ENCODE measurements at places on chromosomes 4 and X.

DNA sequence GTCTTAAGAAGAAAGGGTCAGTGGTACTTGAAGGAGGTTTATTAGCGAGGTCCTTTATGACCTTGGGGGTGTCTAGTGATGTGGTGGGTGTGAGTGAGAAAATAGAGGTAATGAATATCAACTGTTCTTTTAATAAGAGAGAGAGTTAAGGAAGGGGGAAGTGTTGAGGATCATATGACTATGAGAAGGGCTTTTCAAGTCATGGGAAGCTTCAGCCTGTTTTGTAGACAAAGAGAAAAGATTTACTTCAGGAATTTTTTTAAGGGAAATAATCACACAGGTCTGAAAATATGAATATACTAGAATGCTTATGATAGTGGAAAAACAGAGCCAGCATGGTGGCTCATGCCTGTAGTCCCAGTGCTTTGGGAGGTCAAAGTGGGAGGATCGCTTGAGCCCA lies 41.3 kb upstream of the MTMR1 start:
- no peak for DNase-seq

- DNase-seq, result no peak
Measured at GRCh38 chrX:51747671-51748070, 4.4 kb downstream of the GSPT2 start.

DNA sequence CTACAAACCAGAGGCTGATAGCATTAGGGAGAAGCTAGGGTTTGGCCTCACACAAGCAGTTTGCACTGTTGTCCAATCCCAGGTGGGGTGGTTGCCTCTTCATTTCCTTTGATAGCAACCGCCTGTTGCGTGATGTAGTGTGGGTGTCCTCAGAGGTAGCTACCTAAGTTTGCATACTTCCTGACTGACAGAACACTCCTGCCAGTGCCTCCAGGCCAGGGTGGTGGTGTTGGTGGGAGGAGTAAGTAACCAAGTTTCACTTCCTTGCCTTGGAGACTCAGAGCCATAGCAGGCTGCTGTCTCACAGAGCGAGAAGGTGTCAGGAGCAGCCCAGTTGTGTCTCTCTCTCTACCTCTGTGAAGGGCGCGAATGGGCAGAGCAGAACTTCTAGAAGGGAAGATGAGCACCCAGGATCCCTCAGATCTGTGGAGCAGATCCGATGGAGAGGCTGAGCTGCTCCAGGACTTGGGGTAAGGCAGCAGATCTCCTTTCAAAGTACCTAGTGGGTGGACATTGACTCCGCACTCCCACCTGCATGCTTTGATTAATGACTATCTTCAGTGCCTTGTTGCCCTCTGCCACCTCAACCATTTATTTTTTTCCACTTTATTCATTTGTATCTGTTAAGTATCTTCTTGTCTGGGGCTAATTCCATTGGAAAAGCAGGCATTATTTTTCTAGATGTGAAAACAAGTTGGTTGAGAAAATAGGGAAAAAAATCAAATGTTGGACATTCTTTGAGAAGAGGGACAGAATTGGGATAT lies at the start of gene DAPP1:
TSS of gene DAPP1 (plus strand) at position 283 of the 764 bp plus-strand sequence. CDS start at position 370, 87 bp downstream.
- peak; percentile 80 for DNase-seq

DNA sequence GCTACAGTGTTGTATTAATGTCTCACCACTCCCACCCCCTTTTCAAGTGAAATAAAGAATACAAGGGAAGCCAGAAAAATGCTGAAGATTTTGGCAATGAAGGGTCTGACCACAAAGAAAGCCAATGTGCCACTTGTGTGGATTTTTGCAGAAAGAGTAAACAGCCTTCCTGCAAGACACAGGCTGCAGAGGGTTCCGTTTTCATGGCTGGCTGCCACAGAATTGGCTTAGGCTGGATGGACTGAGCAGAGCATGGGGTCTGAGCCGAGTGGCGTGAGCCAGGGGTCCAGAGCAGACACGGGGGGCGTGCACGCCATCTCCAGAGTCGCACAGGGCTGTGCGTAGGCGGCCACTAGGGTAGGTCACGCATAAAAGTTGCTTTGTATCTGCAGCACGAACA lies 69.2 kb downstream of the MTNR1A start:
- no peak for DNase-seq

DNA sequence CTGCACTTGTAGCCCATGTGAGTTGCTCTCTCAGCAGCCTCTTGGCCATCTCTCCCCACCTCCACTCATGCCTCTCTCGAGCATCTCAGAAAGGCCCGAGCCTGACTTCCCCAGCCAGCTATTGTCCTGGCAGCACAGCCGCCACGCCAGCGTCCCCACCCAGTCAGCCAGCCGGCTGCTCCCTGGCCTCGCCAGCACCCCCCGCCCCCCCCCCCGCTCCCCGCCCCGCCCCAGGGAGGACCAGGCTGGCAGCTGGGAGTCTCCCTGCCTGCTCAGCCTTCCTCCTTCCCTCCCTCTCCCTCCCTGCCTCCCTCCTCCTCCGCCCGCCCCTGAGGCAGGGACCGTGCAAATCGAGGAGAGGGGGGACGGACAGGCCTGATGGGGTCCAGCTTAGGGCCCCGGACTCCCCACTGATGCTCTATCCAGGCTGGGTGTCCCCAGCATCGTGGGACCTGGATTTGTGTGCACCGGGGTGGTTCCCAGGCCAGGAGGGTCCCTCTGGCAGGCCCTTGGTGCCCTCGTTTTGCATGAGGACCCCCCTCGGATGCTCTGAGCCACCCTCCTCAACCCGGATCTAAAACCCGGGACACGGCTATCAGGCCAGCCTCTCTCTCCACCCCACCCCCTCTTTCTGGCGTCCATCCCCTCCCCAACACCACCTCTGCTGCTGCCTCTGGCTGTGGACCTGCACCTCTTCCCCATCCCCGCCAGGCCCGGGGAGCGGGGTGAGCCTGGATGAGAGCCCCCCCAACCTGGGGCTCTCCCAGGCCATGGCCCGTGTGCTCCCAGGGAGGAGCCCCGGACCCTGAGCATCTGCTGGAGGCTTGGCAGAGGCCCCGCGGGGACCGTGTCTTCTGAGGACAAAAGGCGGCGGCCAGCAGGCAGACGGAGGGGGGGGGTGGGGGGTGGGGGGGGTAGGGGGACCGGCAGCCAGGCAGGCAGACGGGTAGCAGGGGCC lies at the start of gene GPR173:
TSS of gene GPR173 (plus strand) at position 621 of the 958 bp plus-strand sequence. CDS start 27,833 bp downstream, outside the sequence.
- no peak for DNase-seq

- DNase-seq, result no peak
Measured at GRCh38 chr4:2075987-2076907, 17.1 kb downstream of the NAT8L start.

- DNase-seq, result no peak
Measured at GRCh38 chr4:6222761-6223292, 22.5 kb upstream of the JAKMIP1 start.

GRCh38 chrX:71622032-71622575 lies 3.8 kb upstream of the CXCR3 start:
- no peak for DNase-seq

DNA sequence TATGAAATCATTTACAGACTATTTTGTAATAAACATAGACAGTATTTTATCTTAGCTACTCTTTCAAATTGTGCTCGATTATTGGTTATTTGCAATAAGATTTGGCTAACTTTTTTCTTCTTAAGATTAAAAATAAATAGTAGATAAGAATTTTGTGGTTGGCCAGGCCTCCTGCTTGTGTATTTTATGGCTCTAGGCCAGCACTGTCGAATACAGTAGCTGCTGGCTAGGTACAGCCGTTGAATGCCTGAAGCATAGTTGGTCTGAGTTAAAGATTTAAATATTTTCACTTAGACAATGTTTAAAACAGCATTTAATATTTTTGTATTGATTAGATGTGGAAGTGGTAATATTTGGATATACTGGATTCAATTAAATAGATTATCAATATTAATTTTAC lies 481.0 kb downstream of the SPRY1 start:
- DNase-seq, result no peak

GRCh38 chr4:163164591-163164990 lies 2.1 kb downstream of the NAF1 start:
- no peak for DNase-seq

GRCh38 chrX:125306335-125306866 lies 13.3 kb upstream of the TEX13C start:
- no peak for DNase-seq

GRCh38 chr4:25198713-25199112 lies 35.1 kb upstream of the PI4K2B start:
- DNase-seq, result no peak

- DNase-seq, result no peak
Measured at GRCh38 chr4:11881947-11882346, 453.3 kb upstream of the HS3ST1 start.

DNA sequence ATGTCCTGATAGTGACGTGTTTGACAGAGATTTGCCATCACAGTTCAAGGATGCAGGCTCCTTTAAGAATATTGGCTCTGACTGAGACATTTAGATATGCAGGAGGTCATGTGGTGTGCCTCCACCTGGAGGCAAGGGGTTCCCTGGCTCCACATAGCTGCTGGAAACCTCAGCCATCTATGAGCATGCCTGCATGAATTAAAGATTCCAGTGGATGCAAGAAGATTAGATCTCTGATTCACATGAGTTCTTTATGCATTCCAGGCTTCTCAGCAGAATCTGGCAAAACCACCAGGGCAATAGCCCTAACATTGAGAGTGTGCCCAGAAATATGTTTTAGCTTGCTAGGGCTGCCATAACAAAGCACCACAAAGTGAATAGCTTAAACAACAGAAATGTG lies 298.5 kb upstream of the AADAT start:
- no peak for DNase-seq

GRCh38 chr4:182645511-182645910 lies 271.7 kb downstream of the DCTD start:
- DNase-seq, result no peak

DNA sequence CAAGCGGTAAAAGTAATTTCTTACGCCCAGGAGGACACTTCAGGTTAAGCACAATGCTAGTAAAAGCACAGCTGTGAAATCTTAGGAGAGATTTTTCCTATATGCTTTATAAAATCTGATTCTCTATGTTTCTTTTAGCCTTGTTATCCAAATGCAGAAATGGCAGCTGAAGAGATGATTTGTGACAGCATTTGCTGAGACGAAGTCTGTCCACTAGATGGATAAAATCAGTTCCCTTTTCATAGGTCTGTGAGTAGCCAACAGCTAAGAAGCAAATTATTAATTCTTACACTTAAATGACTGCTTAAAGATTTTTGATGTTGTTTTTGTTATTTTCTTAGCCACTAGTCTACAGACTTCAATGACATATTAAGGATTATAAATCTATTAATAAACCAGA lies 5.3 kb downstream of the GPM6A start:
- no peak for DNase-seq

DNA sequence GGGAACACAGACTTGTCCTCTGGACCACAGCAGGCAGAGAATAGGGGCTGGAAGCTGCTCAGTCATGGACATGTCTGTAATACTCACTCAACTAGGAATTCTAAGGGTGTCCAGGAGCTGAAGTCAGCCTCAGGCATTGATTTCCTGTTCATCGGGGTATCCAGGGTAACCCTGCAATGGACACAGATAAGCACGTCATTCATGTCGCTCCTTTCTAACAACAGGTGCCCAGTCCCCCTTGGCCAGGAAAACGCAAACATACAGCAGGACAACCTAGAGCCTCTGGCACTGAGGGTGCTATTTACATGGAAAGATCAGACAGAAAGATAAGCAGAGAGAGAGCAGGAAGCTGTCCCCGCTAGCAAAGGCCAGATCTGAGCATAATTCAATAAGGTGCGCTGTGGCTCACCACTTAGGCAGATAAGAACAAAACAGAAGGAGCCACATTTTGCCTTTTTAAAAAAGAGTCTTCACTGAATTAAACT lies 21.3 kb downstream of the QDPR start:
- no peak for DNase-seq

DNA sequence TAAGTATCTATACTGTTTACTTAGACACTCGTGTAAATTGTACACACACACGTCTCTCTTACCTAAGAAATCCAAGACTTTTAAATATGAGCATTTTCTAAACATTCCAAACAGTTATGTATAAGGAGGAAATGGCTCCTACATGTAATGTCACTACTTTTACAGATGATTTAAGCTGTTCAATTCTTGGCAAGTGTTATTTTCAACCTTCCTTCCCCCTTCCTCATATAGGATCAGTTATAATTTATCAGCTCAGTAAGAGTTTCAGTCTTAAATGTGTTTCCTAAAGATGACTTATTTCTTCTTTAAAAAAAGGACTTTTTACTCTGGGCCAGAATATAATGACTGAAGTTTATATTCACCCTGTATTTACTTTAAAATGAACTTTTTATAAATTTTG lies 601.1 kb downstream of the ANKRD50 start:
- no peak for DNase-seq

DNA sequence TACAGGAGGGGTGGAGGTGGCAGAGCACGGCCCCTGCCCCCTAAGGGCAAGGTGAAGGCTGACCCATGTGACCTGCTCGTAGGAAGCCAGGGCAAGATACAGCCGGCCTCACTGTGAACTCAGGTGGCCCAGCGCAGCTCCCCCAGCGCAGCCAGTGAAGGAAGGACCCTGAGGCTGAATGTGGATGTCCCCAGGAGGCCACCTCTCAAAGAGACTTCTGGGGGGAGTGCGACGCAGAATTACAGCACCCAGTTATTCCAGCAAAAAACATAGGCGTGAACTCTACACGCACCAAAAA lies 52.6 kb downstream of the ZFYVE28 start:
- no peak for DNase-seq

GRCh38 chr4:41129128-41129754 lies 85.1 kb downstream of the APBB2 start:
- DNase-seq, result no peak

- no peak for DNase-seq
Measured at GRCh38 chrX:123745511-123745910, 12.7 kb upstream of the THOC2 start.

- no peak for DNase-seq
Measured at GRCh38 chr4:22045051-22045630, 96.6 kb upstream of the KCNIP4 start.

DNA sequence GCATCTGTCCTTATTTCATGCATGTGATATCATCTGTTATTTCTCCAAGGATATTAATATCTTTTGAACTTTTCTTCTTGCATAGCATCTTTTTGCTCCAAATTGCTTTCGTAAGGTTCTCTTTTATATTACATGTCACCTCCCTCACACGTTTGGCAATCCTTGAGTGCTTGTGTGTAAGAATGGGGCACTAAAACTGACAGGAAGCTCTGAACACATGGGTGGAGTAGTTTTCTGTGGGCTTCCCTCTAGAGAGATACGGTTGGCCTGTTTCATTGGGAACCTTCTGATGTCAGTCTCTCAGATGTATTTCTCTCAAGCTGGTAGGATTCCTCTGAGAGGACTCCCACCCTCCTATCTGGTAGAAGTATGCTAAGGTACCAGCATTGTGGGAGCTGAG lies 223.0 kb downstream of the MID1 start:
- DNase-seq, result no peak

DNA sequence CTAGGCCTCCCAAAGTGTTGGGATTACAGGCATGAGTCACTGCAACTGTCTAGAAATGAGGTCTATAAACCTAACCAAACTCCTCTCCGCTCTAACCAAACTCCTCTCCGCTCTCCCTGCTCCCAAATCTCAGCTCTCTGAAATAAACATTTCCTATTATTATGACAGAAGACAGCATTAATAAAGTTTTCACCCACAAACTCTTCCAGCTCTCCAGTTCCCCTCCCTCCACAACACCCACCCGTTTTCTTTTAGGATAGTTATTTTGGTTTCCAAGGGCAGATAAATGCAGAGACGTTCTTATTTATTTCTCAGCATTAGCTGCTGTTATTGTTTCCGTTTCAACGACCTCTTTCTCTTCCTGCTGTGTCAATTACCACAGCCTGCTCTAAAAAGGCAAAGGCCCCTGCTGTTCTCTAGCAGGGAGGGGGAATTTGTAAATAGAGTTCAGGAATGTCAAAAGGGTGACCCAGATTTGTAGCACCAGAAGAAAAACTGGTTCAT lies 13.3 kb upstream of the SCD5 start:
- DNase-seq, result no peak

- no peak for DNase-seq
Measured at GRCh38 chr4:184348311-184349233, 125.8 kb downstream of the IRF2 start.

- DNase-seq, result no peak
Measured at GRCh38 chr4:686413-687040, 2.4 kb downstream of the SLC49A3 start.
